Astrocyte of the spinal cord (primary cell): ENCODE measurements at places on chromosomes 3 and 15.

GRCh38 chr15:90174140-90174875 lies 26.8 kb upstream of the SEMA4B start:
- peak; percentile 46 for DNase-seq

DNA sequence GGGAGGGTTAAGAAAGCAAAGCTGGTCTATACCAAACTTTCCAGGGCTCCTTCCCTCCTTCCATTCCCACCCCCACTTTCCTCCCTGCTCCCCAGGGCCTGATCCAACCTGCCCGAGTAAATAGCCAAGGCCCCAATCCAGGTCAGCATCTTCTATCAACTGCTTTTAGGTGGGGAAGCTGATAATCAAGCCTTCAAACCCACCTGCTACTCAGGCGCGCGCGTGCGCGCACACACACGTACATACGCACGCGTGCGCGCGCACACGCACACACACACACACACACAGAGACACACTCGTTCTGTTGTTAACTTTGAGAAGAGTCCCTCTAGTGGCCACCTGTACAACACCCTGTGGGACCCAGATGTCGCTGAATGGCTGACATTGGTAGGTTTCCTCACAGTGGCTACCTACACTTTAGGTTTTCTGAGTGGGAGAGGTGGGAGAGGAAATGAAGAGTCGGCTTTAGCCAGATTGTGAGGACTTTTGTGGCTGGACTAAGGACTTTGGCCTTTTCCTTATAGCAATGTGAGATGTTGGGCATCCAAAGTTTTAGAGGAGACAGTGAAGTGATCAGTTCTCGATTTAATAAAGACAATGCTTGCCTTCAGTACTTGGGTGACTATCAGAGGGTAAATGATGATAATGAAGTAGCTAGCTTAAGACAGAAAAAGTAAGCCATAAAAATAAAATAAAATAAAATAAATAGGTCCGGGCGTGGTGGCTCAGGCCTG lies 179.9 kb upstream of the C2CD4B start:
- peak; percentile 55 for DNase-seq

- peak; percentile 18 for DNase-seq
Observed at GRCh38 chr3:71189480-71189879, 394.0 kb downstream of the FOXP1 start.

- no peak for DNase-seq
Observed at GRCh38 chr3:117479095-117479494, 769.5 kb downstream of the TUSC7 start.

GRCh38 chr3:13139471-13140065 lies 66.3 kb upstream of the IQSEC1 start:
- DNase-seq = no peak

GRCh38 chr3:43025423-43025822 lies 46.3 kb downstream of the GASK1A start:
- no peak for DNase-seq

DNA sequence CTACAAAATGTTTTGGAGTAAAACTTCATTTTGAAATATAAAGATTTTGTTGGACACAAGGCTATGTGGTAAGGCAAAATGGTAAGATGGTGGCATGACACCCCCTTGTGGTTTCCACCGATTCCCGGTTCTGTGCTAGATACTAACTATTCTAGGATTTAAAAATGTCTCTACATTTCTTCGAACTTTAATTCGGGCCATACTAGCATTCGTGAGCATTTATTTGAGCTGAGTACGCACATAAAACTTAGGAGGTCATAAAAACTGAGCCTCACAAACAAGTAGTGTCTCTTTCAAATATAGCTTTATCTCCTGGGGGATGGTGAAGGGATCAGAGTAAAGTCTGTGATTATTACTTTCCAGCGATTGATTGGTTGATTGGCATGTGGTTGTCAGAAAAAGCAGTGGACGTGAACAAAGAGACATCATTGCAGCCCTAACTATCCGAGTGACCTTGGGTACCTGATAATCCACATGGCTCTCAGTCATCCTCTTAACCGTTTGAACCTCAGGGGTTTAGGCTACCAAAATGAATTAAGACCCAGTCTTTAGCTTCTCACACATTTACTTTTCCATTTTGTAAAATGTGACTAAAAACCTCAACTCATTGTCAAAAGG lies 1.1 kb upstream of the ZNF639 start:
- DNase-seq = peak; percentile 59

- no peak for DNase-seq
Observed at GRCh38 chr15:71043373-71043772, 71.9 kb upstream of the THSD4 start.

DNA sequence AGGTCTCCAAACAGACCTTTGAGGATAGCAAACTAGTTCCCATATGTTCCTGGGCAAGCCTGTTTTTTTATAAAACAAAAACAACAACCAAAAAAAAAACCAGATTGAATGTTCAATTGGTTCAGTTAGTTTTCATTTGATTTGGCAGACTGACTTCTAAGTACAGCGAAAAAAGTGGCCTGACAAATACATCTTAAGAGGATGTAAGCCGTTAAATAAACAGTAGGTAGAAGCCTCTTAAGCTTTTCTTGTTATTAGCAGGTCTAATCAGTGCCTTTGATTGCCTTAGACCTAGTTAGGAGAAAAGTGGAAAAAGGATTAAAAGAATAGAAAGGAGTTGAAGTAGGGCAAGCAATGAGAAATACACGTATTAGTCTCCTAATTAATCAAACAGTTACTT lies 13.2 kb downstream of the TSC22D2 start:
- no peak for DNase-seq

DNA sequence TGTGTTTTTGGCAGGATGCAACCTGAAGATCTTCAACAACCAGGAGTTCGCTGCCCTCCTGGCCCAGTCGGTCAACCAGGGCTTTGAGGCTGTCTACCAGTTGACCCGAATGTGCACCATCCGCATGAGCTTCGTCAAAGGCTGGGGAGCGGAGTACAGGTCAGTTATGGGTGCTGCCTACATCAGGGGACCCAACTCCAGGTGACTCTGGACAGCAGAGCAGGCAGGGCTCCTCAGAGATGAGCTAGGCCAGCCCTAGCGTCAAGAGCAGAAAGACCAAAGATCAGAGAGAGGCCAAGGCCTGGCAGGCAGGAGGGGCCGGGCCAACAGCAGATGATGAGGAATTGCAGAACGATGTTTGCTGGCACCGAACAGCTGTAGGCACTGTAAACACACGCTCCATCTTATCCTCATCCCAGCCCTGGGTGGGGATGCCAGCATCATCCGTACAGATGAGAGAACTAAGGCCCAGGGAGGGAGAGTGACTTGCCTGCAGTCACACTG lies 67.1 kb downstream of the AAGAB start:
- no peak for DNase-seq

DNA sequence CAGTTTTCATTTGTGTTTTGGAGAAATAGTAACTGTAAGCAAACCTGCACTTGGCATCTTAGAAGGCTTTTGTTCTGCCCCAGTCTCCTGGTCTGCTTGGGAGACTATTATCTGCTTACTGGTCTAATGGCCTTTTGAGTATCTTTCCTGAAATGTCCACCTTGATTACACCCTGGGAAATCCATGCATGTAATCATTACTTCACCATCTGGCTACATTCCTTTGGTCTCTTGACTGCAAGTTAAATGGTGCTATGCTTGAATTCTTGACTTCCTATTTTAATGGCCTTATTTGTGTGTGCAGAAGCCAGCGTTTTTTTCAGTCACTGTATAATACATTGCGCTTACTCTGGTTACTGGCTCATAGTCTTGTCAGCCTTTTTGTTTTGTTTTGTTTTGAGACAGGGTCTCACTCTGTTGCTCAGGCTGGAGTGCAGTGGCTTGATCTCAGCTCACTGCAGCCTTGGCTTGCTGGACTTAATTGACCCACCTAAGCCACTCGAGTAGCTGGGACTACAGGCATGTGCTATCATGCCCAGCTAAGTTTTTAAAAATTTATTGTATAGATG lies 30.0 kb downstream of the CHD2 start:
- DNase-seq = peak; percentile 60

DNA sequence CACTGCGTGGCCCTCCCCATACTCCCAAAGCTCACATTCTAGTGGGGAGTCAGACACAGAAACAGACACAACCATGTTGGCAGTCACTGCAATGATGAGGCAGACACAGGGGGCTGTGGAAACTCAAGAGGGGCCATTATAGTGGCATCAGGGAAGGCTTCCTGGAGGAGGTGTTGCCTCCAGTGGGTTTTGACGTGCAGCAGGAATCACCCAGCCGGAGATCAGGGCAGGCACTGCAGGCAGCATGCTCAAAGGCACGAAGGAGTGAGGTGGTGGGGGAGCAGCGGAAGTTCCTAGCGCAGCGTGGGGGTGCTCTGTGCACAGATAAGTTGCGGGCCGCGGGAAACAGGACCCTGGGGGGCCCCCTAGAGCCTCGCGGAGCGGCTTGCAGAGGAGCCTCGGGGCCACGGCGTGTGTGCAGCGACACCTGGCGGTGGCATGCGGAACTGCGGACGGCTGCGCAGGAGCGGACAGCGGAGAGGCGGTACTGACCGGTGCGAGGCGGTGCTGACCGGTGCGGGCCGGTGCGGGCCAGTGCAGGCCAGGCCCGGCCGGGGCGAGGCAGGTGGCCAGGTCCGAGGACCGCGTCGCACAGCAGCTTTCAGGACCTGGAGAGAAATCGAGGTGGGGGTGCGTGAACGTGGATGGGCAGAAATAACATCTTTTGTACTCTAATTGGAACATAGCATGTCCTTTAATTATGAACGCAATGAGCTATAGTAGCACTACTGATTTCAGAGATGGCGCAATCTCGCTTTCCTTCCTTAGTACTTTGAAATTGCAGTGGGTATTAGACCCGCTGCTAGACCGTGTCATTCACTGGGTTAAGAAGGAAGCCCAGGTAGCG lies 101.5 kb downstream of the FBLN2 start:
- peak; percentile 62 for DNase-seq

DNA sequence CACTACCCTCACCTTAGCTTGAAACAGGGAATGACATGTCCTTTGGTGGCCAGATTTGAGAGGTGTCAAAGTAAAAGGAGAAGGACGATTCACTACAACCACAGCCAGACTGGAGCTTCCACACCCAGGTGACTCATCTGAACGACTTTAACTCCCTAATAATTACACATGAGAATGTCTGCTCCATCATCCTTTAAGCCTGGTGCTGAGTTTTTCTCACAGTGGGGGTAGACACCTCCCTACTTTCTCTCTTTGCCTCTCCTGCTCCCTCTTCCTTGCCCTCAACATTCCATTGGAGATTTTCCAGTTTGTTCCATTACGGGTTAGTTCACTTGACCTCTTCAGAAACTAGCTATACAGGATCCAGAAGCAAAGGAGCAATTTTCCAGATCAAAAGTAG lies 154.3 kb upstream of the BHLHE40 start:
- peak; percentile 81 for DNase-seq

GRCh38 chr3:161253711-161254110 lies 32.6 kb downstream of the NMD3 start:
- DNase-seq = no peak

DNA sequence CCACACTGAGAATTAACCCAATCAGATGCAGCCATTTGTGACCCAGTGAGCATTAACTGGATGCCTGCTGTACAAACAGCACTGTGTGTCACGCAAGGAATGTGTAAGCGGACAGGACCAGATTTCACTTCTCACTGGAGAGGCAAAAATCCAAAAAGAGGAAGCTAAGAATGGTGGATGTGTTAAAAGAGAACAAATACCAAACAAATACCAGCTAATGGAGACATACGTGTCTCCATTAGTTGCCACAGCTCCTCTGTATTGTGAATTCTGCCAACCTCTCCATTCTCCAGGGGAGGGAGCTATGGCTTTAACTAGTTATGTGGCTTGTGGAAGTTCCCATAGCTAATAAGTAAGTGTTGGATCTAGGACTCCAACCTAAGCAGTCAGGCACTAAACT lies 2.6 kb downstream of the LTF start:
- DNase-seq = no peak

DNA sequence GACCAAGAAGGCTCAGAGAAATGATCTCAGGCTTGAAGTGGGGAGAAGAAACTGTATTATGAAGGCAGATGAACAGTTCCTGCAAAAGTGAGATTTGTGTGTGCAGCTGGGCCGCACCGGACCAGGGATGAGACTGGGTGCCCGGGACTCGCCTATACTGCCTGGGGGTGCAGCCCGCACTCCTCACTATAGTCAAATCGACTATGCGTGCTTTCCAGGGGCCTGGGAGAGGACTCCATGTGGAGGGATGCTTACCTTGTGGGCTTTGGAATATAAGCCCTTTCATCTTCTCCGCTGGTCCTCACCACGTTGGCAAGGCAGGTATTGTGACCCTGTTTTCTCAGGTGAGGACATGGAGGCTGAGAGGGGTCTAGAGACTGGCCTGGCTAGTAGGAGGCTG lies 32.9 kb upstream of the APOD start:
- DNase-seq = no peak

DNA sequence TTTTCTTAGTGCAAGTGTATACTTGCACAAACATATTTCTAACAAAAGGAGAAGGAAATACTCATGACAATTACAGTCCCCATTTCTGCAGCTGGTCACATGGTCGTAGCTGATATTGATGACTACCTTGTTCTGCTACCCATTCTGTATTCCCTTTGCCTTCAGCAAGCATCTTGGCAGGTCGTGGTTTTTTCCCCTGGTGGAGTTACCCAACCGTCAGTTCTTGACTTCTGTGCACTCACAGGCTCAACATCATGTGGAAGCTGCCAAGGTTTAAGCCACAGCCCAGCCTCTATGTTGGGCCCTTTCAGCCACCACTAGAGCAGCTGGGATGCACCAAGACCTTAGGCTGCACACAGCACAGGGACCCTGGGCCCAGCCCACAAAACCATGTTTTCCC lies 56.1 kb downstream of the VGLL3 start:
- DNase-seq = no peak

GRCh38 chr3:14950274-14950673 lies 2.9 kb downstream of the NR2C2 start:
- DNase-seq = no peak

DNA sequence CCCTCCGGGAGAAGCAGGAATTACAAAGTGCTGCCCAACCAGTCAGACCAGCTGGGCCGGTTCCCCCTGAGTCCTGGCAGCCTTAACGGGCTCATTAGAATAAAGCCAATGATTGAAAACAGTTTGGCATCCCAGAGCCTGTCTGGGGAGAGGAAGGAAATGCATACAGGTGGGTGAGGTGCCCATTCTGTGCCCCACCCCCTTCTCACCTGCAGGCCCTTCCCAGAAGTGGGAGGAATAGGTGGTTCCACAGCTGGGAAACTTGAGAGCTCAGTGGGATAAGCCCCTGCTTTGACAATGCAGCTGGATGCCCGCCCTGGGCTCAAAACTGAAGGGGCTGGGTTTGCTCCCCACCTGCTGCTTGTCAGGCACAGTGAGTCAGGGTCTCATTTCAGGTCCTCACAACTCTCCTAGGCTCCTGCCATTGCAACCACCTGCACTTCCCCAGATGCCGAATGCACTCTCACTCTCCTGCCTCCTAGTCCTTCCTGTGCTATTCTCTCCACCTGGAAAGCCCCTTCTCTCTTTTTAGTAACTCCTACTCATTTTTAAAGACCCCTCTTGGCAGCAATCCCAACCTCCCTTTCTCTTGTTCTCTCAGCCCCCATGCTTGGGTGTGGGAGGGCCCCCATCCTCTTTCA lies 5.5 kb upstream of the BUB1B start:
- DNase-seq = no peak
